NCI-H460 (cell line): ENCODE measurements at places on chromosomes 5 and 9. TPM values are rescaled to one million over a fixed set of nuclear protein-coding genes. Genes with fewer than 3 reads are reported as not detected.

Gene SPARC
- 0.29 and 0.45 TPM in 2 replicates for total RNA-seq

Gene PCDHAC2
- 1.0 and 1.2 TPM in 2 replicates for total RNA-seq

DNA sequence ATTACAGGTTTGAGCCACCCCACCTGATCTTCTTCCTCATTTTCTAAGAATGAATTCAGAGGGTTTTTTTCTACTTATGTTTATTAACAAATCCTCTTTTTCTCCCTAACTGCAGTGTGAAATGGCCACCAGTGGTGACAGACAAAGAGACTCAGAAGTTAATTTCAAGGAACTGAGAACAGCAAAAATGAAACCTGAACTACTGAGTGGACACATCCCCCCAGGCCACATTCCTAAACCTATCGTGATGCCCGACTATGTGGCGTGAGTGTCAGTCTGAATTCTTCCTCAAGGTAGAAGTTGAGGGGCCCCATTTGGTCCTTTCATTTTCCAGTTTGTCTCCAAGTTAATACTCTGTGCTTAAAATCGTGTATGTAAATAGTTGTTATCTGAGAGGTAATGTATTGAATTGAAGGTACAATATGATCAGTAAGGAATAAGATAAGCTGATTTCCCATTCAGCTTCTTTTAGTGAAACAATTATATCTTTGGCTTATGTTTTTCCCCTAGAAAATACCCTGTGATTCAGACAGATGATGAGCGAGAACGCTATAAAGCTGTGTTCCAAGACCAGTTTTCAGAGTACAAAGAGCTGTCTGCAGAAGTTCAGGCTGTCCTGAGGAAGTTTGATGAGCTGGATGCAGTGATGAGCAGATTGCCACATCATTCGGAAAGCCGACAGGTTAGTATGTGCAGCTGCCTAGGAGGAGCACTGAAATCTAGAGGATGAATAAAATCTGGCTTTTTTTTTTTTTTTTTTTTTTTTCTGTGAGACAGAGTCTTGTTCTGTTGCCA, 17.7 kb downstream of the MARVELD2 start:
- DNase-seq = no peak

DNA sequence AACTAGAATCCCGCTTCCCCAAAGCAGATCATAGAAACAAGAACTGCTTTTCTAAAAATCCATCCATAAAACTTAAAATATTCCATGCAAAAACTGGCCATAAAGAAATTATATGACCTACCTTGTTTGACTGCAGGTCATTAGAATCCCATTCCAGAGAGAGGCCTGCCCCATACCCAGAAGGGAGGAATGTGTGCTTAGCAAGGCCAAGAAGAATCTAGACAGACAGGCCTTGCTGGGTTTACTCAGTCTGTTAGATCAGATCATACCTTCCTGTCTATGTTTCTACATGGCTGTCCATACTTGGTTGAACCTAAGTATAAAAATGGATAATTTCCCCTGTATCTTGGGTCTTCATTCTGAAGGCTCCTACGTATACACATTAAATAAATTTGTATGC, 358.8 kb upstream of the TRPC7 start:
- no peak for DNase-seq

GRCh38 chr9:29822458-29822857, 2249.2 kb upstream of the C9orf72 start:
- no peak for DNase-seq

DNA sequence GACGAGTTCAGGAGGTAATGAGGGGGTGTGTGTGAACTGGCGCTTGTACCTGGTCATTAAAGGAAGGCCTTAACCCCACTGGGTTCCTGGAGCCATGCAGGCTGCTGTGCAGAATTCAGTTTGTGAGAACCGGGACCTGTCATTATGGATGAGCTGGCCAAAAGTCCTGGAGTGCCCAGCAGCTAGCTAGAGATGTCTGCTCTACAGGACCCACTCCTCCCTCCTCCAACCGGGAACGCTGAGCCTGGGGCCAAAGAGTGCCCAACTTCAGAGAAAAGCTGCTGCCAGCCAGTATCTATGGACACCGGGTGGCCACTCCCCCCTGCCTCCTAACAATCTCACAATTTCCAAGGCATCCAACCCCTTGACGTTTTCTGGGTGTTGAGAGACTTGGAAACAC, 1.2 kb downstream of the ENTREP1 start:
- no peak for DNase-seq

GRCh38 chr5:37248970-37249814, at the start of gene CPLANE1:
CPLANE1 (minus strand) TSS chr5:37249376; CDS start chr5:37247698, 1,678 bp downstream.
- DNase-seq = peak; percentile 58
